ENCODE measurements at places on chromosomes 5 and 9.

GRCh38 chr5:158727771-158728311 lies 371.9 kb downstream of the EBF1 start:
- DNase-seq: no peak

GRCh38 chr9:77673941-77674791 lies 26.0 kb upstream of the GNA14 start:
- no peak for DNase-seq

DNA sequence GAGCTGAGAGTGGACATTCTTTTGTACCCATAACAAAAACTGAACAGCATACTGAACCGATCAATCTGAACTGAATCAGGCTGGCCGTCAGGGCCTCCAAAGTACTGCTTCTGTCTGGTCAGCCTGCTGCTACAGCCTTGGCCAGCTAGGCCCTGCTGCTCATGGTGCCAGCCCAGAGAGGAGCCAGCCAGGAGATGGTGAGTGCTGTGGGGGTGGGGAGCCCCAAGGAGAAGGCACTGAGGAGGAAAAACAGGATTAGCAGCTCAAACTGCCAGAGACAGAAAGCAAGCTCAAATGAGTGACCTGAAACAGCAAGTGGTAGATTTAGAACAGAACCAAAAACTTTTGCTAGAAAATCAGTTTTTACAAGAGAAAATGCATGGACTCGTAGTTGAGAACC lies 23.9 kb downstream of the SRP19 start:
- DNase-seq: no peak

DNA sequence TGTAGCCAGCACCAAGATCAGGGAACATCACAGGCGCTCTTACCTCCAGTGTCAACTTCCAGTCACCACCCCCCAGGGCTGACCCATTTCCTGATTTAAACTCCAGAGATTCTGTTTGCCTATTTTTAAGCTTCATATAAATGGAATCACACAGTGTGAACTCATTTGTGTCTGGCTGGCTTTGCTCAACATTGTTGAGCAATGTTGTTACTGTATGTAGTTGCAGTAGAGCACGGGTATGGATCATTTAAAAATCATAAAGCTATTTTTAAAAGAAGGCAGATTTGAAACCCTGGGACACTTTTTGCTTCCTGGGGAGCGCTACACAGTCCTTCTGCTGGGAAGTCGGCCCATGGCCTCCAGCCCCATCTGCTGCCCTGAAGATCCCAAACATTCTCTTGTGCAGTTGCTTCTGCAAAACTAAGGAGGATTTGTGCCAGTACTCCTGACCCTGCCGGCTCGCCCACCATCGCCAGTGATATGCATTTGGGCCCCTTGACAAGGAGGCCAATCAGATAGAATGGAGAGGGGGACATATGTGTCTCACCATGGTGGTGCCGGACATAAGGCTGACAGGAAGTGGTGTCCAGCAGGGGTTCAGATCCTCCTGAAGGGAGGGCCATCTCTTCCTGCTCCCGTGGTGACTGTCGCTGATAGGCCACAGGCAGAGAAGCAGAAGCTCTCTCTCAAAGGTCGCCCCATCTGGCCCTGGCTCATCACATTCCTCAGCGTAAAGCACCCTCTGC lies 13.3 kb downstream of the DCANP1 start:
- no peak for DNase-seq

DNA sequence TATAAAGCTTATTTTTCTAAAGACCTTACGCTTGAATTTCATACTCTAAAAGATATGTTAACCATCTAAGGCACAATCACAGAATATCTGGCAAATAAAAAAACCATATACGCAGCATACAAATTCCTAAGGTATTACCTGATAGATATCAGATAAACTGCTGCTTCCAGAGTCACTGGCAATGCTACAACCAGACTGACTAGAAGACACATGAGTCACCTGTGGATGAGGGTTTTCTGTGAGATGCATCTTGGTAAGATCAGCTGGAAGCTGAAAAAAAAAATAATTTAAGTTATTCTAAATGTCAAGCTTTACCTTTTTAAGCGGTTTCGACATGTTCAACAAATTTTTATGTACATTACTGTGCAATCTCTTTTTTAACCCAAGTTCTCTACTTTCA lies 113.8 kb downstream of the RAPGEF6 start:
- DNase-seq: no peak

DNA sequence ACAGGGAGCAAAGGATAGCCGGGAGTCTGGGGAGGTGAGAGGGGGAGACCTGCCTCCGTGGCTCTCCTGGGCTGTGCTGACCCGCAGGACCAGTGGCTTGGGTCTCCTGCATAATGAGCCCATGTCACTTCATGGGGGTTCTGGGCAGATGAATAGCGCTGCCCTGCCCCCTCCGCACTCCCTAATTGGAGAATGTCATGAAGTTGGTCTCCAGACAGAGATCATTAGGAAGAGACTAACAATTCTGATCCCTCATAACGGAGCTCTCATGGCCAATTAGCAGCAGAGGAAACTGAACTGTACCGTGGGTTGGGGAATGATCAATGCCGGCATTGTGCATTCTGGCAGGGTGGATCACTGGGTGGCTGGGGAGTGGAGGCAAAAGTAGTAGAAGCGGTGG lies 186.1 kb downstream of the FSTL4 start:
- no peak for DNase-seq

DNA sequence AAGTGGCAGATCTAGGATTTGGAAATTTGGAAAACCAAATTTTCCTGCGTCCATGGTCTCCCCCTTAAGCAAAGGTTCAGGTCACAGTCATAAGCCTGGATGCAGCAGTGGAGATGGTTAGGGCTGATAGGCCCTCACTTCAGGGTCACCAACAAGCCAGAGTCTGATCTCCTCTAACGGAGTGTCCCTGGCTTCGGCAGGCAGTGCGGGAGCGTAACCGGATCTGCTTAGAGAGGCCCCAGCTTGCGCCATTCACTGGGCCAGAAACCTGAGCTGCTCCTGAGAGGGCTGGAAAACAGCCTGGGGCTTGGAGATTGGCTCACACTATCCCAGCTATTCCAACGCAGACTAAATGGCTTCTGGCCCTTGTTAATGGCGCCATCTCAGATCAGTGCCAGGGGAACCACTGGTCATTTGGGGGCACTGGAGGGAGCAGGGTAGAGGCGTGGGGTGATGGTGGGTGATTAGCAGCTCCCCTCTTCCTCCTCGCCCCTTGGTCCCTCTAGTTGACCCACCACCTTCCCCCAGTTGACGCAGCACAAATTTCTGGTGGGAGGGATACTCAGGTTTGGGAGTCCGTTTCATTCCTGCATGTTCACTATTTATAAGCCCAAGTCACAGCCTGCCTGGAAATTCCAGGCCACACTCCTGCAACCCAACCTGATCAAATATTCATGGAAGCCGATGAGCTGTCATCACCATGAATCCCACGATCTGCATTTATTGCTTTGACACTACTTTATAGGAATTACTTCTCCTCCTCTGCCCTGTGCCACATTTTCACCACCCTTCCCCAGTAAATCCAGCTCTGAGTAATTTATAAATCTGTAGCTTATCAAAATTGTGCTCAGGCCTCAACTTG lies 134.6 kb upstream of the CPEB4 start:
- DNase-seq: no peak

DNA sequence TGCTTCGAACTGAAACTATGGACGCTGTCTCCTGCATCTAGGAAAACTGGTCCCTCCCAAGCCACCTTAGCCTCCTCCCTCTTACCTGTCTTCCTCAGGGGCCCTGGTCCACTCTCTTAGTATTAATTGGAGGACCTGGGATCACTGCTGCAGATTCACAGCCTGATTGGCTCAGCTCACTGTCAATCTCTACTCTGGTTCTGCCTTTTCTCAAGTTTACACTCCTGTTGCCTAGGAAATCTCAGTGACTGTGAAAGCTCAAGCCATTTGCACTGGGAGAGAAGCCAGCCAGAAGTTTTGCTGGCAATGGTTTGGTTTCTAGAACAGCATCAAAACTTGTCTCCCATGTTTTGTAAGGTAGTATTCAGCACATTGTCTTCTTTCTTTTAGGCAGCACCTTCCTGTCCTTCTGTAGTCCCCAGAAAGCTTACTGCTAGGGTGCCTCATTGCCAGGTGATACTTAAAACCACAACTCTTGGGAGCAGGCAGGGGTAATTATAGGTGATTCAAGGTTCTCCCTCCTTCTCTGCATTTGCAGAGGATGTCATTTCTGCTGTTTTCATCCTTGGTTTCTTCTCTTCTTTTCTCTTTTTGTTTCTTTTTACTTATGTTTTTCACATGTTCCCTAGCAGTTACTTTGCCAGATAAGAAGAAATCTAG lies at the start of gene CAPSL:
TSS of gene CAPSL (minus strand) at position 55 of the 660 bp plus-strand sequence. CDS start 17,502 bp downstream, outside the sequence.
- DNase-seq: no peak

DNA sequence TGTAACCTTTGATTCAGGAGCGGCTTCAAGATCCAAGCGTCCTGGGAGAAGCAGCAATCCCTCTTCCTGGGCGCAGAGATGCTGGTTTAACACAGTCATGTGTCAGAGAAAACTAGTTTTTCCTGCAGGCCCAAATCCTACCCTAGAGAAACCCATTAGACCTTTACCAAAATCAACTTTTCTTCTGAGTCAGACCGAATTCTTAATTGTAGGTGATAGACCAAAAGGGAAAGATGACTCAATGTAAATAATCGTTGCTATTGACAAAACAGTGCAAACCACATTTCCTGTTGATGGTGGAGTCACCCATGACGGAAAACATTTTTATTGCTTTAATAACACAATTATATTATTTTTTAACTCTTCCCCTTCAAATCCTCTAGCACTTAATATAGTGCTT lies 40.1 kb downstream of the SLC1A1 start:
- DNase-seq: no peak

DNA sequence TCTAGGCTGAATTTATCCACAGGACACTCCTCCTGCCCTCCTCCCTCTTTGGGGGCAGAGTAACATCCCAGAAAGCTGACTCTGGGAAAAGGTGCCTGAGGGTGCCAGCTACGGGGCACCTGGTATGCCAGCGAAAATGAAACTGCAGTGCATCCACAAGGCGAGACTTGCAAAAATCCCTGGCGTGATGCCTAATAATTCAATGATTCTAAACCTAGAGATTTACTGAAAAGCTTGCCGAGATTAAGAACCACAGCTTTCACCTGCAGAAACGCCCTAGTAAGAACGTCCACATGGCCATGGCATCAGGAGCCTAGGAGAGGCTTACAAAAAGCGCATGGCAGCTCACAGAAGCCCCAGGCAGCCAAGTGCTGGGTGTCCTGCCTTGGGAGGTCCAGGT lies 20.9 kb downstream of the CCNJL start:
- no peak for DNase-seq

DNA sequence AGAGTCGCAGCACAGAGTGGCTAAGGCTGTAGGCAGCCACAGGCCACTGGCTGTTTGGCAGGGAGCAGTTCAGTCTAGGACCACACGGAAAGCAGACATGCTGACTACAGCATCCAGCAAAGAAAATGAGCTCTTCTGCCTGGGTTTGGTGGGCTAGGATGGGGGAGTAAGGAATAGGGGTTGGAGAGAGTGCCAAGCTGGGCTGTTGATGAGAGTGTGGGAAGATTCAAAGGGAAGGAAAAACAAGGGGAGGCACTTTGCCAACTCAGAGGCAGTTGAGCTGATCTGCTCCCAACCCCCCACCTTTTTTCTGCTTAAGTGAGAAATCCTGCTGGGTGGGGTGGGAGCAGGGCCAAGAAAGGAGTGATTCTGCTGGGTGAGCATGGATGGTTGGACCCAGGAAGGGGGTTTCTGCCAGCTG lies 35.9 kb downstream of the SVEP1 start:
- no peak for DNase-seq

GRCh38 chr5:75320371-75320770 lies 16.6 kb upstream of the HMGCR start:
- DNase-seq: no peak

- DNase-seq: no peak
These were observed 34.0 kb downstream of the B4GALT1 start for GRCh38 chr9:33133186-33133585.

DNA sequence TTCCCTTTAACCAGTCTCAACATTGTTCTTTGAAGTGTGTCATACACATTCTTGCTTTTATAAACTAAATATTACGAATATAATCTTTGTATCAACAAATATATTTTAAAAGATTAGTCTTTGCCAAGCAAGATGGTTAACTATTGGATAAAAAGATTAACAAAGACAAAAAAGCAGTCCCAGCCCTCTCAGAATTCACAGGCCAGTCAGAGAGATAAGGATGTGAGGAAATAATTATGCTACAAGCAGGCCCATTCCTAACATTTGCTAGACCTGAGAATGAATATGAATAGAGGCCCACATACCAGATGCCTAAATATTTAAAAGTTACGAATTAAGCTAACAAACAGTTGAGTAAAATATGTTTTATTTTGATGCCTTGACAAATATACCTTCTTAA lies 457.7 kb downstream of the CETN3 start:
- DNase-seq: no peak

- DNase-seq: no peak
These were observed 775.5 kb upstream of the CTNND2 start for GRCh38 chr5:12679731-12680130.

GRCh38 chr5:74725331-74725730 lies 40.3 kb downstream of the HEXB start:
- no peak for DNase-seq

DNA sequence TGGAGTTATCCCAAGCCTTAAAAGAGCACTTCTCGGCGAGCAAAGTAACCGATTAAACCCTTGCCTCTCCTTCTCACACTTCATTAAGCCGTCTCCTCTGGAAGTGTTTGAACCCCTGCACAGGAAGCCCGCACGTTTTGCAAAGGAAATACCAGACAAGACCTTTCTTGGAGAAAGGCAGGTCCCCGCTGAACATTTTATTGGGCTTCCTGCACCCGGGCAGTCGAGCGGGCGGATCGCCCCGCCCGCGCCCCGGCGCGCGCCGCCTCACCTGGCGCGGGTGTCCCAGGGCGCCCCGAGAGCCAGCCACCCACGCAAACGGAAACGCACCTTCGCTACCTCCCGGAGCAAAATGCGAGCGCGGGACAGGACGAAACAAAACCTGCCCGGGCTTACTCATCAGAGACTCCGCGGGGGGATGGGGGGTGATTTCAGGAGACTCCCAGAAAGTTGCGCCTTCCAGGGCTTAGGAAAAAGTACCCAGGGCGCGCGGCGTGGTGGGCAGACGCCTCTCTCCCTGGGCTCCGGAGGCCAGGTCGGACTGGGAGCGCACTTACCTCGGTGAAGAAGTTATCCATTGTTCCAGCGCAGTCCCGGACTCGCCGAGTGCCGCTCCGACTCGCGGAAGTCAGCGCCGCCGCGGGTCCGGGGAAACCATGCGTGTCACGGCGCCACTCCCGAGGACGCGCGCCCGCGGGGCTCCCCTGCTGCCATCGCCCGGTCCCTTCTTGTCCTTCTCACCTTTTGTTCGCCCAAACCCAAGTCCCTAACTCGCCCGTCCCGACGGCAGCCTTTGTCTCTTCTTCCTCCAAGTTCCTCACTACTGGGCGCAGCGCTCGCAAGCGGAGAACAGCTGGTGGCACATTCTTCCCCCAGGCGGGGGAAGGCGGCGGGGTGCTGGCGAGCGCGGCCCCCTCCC lies 598 bp downstream of the MYO10 start:
- DNase-seq: no peak

GRCh38 chr9:124747065-124747464 lies 24.0 kb downstream of the NR6A1 start:
- DNase-seq: no peak

GRCh38 chr9:95495961-95496360 lies 20.8 kb downstream of the PTCH1 start:
- no peak for DNase-seq
